ENCODE measurements at places on chromosomes 12 and 14.

GRCh38 chr12:64569923-64570691 is 40.2 kb upstream of the RASSF3 start:
- DNase-seq = no peak

DNA sequence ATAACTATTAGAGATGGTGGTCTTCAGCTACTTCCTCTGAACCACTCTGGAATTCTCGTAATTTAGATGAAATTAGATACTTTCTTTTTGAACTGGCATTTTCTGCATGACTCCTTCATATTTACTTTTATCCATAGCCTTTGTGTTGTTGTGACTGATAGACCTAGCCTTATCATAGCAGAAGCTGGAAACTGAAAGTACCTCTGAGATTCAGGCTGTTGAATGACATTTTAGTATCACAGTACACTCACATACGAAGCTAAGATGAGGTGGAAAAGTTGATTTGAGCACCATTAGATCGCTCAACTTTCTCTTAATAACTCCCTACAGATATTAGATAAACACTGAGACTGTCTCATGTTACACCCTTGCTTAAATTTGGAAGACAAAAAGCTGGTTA is 525.1 kb upstream of the FBXO33 start:
- no peak for DNase-seq

DNA sequence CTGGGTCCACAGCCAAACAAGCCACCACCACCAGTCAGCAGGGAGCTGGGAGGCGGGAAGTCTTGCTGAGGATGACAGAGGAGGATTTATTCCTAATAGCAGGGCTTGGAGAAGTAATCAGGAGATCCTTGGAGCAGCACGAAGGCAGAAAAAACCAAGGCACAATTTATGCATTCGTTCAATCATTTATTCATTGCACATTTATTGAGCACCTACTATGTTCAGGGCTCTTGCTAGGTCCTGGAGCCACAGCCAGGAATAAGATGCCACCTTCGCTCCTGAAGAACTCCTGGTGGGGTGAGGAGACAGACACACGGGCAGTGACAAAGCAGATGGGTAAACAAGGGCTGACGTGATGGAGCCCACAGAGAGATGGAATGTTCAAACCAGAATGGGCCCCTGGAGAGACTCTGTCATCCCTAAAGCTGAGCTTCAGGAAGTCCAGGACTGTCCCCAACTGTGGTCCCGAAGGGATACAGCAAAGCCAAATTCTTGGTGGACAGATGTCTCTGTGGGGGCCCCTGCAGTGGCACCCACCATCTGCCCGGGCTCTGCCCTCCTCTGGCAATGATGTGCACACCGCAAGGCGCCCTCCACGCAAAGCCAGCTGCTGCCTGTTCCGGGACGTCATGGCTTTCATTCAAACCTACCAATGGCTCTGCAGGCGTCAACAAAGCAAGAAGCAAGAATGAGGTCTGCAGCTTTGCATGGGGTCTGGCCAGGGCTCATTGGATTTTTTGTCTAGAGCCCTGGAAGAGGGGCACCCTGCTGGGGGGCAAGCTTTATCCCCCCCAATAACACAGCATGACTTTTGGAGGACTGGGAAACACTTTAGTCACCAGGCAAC is 3.0 kb upstream of the TESC start:
- no peak for DNase-seq

DNA sequence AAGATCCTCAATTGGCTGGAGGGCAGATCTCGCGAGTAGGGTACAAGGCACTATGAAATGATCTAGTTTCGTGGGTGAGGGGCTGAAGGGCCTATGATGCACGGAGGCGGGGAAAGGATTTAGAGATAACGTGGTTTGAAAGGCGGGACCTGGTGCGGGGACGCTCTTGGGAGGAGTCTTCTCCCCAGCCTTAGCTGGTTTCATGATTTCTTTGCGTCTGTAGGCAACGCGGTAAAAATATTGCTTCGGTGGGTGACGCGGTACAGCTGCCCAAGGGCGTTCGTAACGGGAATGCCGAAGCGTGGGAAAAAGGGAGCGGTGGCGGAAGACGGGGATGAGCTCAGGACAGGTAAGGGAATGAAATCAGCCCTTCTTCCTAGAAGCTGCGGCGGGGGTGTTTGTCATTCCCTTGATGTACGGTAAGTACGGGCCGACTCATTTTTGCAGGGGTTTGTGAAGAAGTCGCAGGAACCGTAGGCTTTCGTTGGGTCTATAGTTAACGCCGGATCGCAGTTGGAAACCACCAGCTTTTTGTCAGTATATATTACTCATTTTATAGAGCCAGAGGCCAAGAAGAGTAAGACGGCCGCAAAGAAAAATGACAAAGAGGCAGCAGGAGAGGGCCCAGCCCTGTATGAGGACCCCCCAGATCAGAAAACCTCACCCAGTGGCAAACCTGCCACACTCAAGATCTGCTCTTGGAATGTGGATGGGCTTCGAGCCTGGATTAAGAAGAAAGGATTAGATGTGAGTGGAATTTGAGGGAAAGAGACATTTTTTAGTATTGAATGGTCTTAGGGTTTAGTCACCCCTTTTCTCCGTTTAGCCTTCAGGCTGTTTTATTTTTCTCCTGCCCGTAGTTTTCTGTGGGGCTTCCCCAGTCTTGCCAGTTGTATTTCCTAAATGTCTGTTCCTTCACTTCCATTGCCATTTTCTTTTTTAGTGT is 602 bp downstream of the APEX1 start:
- DNase-seq = no peak

GRCh38 chr12:132284827-132285741 is 44.3 kb downstream of the GALNT9 start:
- DNase-seq = peak; percentile 65

DNA sequence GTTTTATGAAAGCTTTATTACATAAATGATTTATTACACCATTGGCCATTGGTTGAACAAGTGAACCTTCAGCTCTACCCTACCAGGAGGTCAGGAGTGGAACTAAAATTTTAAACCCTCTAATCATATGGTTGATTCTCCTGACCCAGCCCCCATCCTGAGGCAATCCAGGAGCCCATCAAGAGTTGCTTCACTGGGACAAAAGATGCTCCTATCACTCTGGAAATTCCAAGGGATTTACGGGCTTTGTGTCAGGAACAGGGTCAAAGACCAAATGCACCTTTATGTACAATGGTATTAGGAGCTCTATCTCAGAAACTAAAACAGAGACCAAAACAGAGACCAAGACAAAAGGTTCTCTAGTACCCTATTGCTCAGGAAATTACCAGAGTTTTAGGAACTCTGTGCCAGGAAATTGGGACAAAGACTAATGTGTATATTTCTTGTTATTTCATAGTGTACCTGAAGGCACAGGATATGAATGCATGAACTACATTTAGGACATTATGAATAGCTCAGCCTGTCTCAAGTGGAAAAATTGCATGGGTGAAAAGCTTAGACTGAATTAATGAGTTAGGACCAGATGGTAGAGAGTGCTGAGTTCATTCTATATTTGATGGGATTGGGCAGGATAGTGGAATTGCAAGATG is 171.7 kb upstream of the FLRT2 start:
- DNase-seq = no peak

GRCh38 chr12:132012919-132013568 is 63.3 kb downstream of the EP400 start:
- no peak for DNase-seq

DNA sequence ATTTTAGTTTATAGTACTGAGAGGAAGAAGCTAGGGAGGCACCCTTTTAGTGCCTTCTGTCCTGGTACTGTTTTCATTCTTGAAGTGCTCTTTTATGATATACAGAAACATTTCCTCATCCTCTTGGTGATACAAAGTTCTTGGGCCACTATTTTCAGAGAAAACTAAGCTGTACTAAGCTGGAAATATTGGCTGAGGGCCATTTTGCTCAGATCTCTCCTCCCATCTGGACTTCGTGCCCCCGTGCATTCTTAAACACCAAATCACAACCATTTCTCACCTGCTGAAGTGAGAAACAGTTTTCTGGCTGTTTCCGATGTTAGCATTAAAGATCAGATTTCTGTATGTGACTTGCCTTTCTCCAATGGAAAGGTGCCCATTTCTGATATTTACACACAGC is 158.9 kb downstream of the FBXL14 start:
- DNase-seq = no peak

GRCh38 chr14:62289471-62289870 is 527.3 kb downstream of the SNAPC1 start:
- no peak for DNase-seq

GRCh38 chr12:48340943-48341342 is 9.8 kb downstream of the ZNF641 start:
- no peak for DNase-seq

- DNase-seq = no peak
Measured at GRCh38 chr12:20643822-20644221, 51.3 kb upstream of the SLCO1C1 start.

DNA sequence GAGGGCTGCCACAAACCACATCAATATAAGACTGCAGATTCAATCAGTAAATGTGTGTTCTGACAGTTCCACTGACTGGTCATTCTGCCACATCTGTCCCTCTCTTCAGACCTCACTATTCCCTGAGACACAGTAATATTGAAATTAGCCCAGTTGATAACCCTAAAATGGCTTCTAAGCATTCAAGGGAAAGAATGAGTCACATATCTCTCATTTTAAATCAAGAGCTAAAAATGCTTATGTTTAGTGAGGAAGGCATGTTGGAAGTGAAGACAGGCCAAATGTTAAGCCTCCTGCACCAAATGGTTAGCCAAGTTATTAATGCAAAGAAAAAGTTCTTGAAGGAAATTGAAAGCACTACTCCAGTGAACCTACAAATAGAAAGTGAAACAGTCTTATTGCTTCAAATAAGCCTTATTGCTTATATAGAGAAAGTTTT is 24.5 kb upstream of the KIF21A start:
- no peak for DNase-seq

DNA sequence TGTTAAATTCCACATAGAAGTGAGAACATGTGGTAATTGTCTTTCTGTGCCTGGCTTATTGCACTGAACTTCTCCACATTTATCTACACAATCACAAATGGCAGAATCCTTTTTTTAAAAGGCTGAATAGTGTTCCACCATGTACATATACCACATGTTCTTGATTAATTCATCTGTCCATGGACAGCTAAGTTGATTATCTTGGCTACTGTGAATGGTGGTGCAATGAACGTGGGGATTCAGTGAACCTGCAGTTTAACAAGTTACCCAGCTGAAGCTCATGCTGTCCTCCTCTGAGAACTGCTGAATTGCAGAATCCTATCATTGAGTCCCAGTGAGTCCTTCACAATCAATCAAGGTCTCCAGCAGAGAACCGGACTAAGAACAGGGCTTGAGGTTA is 74.9 kb downstream of the TBK1 start:
- DNase-seq = no peak

GRCh38 chr14:37045340-37046061 is 126.9 kb downstream of the SLC25A21 start:
- no peak for DNase-seq

DNA sequence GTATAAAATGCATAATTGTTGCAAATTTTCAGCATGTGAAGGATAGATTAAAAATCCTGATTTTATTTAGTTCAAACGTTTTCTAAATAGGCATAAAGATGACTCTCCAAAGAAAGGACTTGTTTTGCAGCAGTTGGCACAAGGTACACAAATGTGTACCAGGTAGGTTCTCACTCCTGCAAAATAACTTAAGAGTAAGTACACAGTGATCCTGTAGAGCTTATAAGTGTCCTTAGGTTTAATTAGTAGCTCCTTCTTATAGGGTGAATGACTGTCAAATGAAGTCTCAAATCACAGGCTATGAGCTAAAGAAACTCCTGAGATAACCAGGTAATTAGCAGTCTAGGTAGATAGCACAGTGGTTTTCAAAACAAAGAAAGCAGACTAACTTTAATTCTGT is 330.6 kb upstream of the MDGA2 start:
- no peak for DNase-seq

DNA sequence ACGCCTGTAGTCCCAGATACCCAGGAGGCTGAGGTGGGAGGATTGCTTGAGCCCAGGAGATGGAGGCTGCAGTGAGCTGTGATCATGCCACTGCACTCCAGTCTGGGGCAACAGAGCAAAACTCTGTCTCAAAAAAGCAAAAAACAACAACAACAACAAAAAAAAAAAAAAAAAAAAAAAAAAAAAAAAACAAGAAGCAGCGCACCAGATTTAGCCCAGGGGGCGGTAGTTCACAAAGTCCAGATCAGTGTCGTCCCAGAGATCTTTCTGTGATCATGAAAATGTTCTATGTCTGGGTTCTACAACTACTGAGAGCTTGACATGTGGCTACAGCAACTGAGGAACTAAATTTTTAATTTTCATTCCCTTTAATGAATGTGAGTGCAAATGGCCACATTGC is 27.4 kb downstream of the OAS2 start:
- no peak for DNase-seq

DNA sequence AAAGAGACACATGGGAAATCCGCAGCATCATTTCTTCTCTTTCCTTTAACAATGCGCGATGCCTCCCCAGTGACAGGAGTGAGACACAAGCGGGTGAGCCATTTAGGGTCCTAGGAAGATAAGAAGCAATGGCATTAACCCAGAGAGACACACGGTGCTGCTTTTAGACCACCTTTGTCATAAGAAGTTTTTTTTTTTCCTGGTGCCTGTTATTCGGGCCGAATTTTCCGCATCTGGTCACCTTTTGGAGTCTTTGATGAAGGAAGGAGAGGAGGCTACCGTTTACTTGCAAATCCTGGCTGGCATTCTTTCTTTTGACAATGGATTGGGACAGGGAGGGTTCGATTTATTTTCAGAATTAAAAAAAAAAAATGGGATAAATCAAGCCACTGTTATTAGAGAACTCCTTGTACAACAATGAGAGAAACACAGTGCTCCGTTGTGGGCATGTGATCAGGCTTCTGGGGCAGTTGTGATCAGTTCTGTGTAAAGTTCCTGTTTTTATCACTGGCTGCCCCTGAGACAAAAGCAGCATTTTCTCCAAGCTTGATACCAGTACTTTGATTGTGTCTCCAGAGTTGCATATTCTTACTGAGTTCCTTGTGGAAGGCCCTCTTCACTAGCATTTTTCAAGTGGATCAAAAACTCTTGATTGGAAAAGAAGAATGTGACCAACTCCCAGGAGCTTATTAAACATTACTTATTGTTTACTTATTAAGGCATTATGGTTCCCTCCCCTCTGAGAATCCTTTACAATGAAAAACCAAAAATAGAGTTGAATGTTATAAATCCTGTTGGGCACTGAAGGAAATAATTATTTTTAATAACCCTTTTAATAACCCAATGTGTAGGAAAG is 1.1 kb downstream of the DIP2B start:
- no peak for DNase-seq

DNA sequence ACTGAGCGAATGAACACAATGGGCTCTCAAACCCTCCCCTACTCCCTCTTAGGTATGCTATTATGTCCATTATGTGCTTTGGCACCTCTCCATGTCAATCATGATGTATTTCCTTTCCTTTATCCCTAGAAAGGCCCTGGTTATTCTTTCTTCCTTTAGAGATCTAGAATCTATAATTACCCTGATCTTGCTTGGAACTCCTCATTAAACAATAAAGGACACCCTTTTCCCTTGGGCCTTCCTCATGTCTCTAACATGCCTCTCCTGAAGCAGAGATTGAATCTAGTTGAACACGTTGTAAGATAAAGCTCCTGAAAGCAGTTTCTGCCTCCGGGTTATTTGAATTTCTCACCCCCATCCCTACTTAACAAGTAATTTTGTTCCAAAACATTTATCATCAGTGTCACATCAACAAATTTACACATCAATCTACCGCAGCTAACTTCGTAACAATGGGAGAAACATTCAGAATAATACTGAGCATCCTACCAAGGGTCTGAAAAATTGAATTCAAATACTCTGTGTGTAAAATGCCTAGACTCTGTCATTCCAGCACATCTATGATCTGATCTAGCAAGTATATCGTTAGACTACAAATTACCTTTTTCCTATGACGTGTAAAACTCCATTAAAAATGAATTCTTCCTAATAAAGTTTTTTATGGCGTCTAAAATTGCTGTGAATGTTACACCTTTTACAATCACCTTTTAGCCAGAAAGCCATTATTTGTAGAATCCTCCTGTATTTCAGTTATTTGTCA is 5.4 kb downstream of the USP44 start:
- DNase-seq = no peak

Measured in LoVo (cell line).